ENCODE measurements at places on chromosomes 7 and 10.
A peak's percentile ranks its signal among the peaks of the same experiment; 100 is the strongest.

DNA sequence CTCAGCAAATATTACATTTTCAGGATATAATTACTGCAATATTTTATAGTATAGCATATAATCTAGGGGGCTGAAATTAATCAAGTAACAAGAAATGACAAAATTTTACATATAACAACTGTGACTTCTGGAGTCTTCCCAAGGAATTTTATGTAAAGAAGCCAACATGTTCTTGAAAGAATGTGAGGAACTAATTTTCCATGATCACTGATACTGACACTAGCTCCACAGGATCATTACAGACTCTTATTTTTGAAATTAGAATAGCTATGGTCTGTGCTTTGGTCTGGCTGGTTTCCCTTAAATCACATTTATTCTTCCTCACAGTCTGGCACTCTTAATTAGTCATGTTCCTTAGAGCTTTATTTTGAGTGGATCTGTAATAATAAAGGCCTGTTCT, 267.7 kb upstream of the SEMA3A start:
- no peak for DNase-seq

GRCh38 chr7:134690016-134690415, 43.4 kb downstream of the BPGM start:
- peak; percentile 29 for DNase-seq

- DNase-seq, result no peak
Measured at GRCh38 chr7:99290980-99291607, 18.5 kb downstream of the MYH16 start.

DNA sequence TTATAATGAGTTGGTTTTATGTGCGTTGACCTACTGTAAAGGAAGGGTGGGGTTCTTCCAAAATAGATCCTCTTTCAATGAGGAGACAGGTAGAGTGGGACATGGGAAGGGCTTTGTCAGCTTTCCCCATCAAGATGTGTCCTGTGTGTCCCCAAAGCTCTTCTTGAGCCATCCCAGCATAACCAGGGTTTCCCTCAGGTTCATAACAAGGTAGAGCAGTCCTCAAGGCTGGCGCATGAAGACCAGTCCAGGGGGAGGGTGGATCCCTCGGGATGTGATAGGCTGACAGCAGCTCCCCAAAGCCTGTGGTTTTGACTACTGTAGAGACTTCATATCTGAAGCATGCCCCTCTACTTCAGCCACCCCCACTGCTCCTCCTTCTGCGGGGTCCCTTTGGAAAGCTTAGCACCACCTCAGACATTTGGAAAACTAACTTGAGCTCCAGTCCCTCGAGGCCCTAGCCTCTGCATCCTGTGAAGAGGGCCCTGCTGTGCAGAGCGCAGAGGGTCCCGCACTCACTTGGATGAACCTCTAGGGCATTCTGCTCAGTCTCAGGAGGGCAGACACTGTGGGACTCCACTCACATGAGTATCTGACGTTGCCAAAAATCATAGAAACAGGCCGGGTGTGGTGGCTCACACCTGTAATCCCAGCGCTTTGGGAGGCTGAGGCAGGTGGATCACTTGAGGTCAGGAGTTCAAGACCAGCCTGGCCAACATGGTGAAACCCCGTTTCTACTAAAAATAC, 1.1 kb upstream of the GIMAP8 start:
- no peak for DNase-seq

DNA sequence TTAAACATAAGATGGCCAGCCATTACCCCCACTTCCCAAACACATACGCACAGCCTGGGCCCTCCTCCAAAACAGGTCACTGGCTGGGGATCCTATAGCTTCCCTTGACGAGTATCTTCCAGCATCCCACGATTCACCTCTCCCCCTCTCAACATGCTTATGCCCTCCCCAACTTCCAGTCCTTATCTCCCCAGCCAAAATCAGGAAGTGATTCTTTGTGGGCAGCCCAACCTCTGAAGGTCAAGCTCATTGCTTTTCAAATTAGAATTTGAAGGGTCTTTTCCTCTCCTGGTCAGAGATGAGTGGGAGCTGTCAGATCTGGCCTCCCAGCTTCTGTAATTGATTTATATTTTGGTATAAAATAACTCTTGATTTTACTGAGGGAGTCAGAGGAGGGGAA, 133.6 kb downstream of the ATXN7L1 start:
- DNase-seq, result no peak

DNA sequence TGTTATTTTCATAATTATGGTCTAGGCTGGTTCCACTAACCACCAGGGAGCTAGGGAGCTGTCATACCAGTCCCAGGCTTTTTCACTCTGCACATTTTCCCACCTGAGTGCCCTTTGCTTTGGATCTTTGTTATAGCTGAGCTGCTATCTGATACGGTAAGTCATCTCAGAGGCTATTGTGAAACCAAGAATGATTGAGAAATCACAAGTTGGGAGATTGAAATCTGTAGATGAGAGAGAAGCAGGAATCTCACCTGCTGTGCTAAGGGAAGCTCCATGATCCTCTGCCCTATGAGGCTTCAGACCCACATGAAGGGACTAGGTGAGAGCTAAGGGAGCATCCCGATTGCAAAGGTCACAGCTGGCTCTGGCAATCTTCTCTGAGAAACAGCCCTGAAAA, 307.8 kb downstream of the REEP3 start:
- DNase-seq, result no peak

DNA sequence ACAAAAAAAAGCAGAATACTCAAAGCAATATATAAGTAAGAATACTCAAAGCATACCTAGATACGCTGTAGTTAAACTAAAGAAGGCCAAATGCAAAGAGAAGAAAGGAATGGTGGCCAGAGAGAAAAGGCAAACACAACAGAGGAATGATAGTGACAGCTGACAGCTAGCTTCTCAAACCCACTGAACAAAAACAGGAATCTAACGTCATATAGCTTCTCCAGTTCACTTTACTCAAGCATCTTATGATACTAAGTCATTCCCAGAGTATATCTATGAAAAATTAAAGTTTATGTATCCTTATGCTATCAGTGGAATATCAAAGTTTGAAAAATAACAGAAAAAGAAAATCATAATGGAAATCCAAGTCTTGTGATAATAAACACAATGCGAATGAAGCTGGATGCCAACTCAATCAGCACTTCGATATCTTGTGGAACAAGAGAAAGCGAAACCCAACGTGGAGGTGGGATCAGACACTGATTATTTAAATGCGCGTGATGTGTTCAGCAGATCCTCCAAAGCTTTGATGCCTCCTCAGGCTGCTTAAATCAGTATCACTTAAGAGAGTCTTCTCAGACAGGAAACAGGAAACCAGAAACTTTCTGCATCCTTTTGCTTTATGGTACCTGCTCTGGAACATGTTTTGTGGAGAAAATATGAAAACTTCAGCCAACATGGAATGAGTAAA, 102.8 kb downstream of the PIP4K2A start:
- DNase-seq, result peak; percentile 87

GRCh38 chr7:114959931-114960330, 38.0 kb downstream of the MDFIC start:
- DNase-seq, result peak; percentile 40

GRCh38 chr7:66877577-66878300, 43.3 kb upstream of the TMEM248 start:
- DNase-seq, result peak; percentile 58

DNA sequence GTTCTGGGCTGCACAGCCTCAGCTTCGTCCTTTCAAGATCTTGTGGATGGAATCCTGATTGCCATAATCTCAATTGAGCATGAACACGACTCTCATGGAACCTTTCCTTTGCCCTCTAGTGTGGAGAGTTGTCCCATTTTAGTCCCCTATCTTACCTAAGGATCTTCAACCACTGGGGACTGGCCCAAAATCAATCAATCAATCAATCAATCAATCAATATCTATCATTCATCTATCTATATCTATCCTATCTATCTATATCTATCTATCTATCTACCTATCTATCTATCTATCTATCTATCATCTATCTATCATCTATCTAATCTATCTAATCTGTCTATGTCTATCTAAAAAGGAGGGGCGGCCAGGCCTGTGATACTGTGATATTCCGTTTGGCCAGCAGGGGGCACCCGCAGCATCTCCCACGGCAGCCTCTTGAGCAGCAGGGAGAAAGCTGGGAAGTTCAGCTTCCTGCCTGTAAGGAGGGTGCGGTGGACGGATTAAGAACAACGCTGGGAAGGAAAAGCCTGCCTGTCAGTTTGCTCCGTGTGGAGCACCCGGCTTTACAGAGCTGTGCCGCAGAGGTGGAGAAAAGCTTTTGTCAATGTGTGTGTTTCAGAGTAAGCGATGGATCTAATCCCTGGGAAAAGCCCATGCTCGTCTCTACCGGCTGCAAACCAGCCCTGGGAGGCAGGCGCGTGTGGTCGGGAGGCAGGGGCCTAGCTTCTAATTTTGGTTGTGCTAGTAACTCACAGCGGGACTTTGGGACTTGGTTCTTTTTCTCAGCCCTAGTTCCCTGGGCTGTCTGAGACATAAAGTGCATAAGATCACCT, 124.9 kb downstream of the SH2D4B start:
- DNase-seq, result peak; percentile 66

GRCh38 chr7:99792967-99793366, 9.0 kb upstream of the CYP3A4 start:
- no peak for DNase-seq

DNA sequence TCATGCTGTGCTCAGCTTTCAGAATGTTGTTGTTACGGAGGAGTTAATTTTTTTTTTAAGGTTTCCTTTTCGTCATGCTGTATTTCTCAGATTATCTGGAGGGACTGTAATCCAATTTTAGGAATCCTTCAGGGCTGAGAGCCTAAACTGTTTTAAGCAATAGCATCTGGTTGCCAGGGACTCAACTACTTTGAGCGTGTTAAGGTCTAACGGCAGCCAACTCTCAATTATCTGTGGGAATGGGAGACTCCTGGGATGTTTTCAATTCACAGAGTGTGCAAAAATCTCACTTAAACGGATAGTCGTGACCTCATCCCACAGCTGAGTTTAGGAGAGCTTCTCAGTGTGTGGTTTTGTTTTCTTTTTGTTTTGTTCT, 291.7 kb downstream of the AUTS2 start:
- no peak for DNase-seq

DNA sequence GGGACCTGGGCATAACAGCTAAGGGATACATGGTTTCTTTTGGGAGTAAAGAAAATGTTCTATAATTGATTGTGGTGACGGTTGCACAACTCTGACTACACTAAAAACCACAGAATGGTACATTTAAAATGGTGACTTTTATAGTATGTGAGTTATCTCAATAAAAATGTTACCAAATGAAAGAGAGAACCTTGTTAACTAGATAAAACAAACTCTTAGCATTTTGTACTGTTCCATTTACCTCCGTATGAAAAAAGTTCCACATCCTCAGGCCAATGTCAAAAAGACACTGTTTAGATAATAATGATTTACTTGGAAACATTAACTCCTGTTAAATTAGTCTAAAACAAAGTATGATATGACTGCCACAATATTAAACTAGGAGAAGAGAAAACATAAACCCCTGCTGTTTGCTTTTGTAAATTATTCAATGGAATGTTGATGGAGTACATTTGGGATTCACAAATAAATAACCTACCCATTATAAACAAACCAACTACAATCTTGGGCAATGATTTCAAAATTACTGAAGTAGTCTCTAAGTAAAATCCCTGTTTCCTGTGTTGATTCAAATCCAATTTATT, 60.7 kb downstream of the SMURF1 start:
- DNase-seq, result no peak

- DNase-seq, result no peak
Measured at GRCh38 chr7:3301449-3301731, 338 bp downstream of the SDK1 start.

- no peak for DNase-seq
Measured at GRCh38 chr7:37730501-37730900, 46.9 kb downstream of the GPR141 start.

GRCh38 chr7:39130274-39130673, 152.6 kb downstream of the POU6F2 start:
- no peak for DNase-seq

GRCh38 chr7:91787931-91788330, 92.6 kb downstream of the MTERF1 start:
- no peak for DNase-seq

GRCh38 chr10:110824152-110824441, 47.6 kb upstream of the PDCD4 start:
- DNase-seq, result no peak

DNA sequence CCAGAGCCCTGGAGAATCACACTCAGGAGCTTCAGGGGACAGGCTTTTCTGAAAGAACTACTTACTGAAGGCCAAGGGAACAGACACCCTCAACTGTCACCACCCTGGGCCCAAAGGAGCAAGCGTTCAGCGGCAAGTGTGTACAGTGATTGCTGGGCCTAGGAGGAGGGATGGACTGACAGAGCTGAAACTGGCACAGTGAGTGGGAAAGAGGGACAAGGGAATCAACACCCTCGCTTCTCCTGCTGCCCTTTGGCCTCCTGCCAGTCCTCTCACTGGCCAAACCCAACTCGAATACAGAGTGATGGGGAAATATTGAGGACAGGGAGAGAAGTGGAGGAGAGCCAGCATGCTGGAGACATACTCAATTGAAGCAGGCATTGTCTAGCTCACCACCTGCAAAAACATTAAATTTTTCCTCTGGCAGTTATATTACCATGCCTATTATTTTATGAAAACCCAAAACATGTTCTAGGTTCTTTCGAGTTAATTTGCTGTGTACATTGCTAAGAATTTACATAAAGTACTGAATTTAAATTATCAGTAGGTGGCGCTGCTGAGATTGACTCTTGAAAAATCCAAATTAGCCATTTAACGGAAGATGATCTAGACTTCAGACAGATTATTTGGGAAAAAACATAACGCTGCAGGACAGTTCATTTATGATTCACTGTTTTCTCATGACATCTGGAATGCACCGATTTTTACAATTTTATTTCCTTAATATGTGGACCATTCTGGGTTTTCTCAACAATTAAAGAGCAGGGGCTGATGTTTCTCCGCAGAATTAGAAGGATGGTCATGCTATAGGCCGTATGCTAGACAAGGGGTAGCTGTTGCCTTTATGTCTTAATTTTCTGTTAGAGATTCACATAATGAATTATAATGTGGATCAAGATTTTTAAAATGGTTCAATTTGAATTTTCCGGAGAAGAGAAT, 14.7 kb upstream of the TMEM236 start:
- DNase-seq, result peak; percentile 30

DNA sequence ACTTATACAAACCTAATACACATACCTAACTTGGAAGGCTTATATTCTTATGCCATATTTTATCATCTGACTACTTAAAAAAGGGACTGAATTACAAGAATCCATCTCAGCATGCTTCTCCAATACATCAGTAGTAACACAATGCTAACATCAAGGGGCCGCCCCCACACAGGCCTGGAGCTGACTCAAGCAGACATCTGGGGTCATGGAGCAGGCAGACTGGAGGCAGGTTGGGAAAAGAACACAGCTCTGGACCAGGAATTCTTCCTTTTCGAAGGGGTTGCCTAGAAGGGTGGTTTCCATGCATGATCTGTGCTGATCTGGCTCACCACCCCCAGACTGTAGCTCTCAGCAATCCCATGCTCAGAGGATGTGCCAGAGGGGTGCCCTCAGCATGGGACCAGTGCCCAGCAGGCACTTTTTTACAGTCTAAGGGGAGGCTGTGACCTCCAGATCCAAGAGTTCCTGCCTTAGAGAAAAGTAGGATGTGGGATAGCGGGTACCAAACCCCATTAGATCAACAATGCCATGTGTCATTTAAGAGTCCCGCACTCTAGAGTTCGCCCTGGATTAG, 26.1 kb upstream of the DUSP5 start:
- no peak for DNase-seq
